ENCODE measurements at places on chromosomes 16 and 17.

GRCh38 chr17:47915776-47916398 lies 19.9 kb downstream of the SP2 start:
- DNase-seq: no peak

- DNase-seq: no peak
Measured at GRCh38 chr16:29653471-29653870, 9.6 kb upstream of the SPN start.

GRCh38 chr16:48590476-48590875 lies 19.5 kb downstream of the N4BP1 start:
- no peak for DNase-seq

DNA sequence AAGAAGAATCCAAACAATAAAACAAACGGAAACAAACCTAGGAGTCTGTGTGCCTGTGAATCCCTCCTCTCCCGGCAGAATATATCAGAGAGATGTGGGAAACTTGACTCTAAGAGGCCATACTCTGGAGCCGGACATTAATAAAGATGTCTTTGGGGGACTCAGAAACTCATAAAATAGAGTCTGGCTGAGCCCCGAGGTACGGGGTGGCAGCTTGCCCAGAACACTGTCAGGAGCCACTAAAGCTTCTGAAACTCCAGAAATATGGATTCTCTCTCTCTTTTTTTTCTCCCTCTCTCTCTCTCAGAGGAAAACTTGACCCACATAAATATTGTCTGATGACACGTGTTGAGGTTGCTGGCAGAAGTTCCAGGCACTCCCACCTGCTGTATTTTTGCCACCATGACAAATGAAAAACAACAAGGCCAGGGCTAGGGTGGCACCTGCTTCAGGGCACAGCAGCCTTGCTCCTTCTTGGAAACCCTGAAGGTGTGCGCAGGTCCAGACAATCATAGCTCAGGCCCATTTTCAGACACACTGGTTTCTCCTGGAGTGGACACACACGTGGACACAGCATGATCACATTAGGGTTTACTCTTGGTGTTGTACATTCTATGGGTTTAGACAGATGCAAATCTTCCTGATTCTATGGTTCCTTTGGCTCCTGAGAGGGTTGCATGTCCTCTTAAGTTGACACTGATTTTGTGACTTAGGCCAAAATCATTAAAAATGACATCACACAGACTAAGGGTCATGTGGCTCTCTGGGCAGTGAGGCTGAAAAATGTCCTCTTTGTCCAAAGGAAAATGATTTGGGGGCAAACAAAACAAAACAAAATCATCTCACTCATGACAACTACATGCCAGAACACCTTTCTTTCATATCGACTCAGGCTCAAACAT lies 282.6 kb upstream of the IRX3 start:
- DNase-seq: no peak

- peak; percentile 31 for DNase-seq
Measured at GRCh38 chr17:51640108-51640622, 379.8 kb downstream of the UTP18 start.

- DNase-seq: peak; percentile 45
Measured at GRCh38 chr16:995087-995486, 13.5 kb downstream of the SOX8 start.

GRCh38 chr16:83272843-83273242 lies 534.9 kb upstream of the HSBP1 start:
- no peak for DNase-seq

DNA sequence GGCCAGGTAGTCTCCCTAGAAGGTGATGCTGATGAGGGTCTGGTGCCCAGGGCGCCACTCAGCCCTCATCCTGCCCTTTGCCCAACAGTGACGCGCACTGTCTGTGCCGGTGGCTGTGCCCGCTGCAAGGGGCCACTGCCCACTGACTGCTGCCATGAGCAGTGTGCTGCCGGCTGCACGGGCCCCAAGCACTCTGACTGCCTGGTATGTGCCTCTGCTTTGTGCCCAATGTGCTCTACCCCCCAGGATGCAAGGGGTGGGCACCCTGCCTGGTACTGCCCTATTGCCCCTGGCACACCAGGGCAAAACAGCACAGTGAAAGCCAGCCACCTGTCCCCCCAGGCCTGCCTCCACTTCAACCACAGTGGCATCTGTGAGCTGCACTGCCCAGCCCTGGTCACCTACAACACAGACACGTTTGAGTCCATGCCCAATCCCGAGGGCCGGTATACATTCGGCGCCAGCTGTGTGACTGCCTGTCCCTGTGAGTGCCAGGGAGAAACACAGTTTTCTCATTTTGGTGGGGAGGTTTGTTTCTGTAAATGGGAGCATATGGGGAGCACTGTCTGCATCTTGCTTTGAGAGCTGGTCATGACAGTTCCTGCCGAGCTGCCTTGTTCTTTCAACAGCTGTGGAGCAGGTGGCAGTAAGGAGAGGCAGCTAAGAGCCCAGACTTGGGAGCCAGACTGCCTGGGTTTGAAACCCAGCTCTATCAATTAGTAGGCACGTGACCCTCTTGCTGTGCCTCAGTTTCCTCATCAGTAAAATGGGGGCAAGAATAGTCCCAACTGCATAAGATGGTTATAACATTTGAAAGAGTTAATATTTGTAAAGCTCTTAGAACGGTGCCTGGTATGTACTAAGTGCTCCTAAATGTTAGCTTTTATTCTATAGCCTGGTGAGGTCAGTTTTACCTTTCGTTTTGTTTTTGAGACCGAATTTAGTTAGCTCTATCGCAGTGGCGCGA lies 10.4 kb downstream of the ERBB2 start:
- DNase-seq: no peak

DNA sequence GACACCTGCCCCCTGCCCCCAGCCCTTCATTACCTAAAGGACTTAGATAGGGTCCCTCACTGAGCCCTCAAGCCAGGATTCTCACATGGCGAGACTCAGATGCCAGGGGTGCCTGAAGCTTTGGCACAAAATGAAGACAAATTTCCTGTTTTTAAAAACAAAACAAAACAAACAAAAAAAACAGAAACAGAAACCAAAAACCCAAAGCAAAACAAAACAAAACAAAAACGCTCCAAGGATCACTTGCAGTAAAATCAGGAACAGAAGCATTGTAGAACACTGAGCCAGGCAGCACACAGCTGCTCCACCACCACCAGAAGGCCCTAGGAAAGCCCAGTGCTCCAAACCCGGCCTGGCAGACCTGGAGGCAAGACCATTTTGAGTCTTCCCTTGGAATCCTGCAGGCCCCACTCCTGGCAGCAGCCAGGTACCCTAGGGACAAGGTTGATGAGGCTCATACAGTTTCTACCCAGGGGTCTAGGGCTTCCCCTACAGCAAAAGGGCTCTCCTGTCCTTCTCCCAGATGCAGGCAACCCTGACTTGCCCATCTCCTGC lies 20.8 kb downstream of the MYO18A start:
- no peak for DNase-seq

DNA sequence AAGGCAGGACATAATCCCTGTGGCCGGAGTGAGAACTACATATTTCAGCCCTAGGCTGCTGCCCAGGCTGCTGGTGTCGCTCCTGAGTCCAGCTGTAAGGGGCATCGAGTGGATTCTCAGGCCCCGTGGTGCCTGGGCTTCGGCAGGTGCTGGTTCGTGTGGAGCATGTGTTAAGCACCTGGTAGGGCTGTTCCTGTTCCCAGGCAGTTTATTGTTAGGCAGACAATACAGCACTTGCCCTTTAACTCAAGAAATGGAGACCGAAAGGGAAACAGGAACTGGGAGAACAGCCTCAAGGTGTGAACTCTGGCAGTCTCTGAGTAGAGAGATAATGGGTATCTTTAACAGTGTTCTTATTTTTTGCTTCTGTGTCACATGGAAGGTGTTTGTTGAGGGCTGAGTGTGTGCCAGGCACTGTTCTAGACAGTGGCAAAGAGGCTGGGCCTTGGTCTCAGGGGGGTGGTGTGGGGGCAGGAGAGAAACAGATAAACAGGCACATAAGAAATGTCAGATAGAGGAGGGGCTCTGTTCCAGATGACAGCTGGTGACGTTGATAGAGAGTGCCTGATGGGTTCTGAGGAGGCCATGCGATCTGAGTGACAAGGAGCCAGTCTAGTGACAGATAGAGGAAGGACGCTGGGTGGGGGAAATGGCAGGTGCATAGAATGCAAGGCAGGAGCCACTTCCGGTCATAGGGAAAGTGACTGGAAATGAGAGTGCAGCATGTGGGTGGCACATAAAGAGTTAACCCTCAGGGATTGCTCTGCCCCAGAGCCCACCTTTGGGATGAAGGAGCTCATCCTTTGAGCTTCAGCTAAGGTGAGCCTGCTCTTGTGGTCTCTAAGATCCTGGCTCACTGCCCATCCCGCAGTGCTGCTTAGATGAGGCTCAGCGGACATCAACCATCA lies 33.8 kb downstream of the EPN2 start:
- peak; percentile 5 for DNase-seq

DNA sequence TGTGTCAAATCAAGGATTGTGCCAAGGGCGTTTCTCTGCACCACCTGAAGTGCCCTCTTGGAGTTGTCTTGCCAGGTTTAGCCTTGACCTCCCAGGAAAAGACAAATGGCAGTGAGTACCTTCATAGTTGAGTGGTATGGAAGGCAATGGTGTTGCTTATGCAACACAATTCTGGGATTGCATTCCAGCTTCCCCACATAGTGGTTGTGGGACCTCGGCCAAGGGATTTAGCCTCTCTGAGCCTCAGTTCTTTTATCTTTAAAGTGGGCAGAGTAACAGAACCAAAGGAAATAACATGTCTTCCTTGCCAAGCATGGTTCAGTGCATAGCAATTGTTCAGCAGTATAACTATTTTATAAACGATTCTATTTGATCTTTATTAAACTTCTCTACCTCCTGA lies 49.4 kb downstream of the CCDC42 start:
- DNase-seq: no peak

DNA sequence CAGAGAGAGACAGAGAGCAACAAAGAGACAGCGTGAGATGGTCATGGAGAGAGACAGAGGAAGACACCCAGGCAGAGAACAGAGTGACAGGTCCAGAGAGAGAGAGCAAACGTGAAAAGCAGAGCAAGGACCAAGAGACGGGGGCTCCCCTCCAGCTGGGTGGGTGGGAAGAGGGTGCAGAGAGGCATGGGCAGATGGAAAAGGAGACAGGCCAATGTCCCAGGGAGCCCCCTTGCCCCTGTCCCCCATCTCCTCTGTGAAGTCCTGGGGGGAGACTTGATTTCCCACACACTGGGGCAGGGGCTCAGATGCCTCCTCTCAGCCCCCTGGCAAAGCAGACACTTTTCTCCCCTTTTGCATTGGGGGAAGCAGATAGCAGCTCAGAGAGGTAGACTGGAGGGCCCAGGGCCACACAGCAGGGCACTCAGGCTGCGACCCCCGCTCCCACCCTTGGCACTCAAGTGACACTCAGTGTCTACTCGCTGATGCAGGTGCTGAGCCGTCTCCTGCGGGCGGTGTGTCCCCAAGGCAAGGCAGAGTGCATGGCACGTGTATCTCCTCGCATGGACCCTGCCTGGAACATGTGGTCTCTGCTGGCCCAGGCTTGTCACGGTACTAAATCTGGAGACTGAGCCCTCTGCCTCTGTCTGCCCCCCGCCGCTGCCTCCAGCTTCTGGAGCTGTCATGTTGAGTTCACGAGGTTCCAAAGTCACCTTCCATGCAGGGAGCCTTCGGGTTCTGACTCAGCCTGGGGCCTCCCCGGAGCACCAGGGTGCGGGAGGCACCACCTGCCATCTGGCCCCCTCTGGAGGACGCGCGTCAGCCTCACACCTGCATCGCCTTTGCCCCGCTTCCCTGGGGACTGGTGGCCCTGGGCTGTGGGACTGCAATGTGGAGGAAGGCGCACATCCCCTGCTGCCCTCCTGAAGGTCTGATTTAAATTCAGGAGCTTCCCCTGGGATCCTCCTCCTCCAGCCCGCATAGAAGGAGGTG lies 215.9 kb upstream of the GSE1 start:
- DNase-seq: no peak

- DNase-seq: no peak
Measured at GRCh38 chr16:58187092-58187491, 10.8 kb downstream of the CSNK2A2 start.

DNA sequence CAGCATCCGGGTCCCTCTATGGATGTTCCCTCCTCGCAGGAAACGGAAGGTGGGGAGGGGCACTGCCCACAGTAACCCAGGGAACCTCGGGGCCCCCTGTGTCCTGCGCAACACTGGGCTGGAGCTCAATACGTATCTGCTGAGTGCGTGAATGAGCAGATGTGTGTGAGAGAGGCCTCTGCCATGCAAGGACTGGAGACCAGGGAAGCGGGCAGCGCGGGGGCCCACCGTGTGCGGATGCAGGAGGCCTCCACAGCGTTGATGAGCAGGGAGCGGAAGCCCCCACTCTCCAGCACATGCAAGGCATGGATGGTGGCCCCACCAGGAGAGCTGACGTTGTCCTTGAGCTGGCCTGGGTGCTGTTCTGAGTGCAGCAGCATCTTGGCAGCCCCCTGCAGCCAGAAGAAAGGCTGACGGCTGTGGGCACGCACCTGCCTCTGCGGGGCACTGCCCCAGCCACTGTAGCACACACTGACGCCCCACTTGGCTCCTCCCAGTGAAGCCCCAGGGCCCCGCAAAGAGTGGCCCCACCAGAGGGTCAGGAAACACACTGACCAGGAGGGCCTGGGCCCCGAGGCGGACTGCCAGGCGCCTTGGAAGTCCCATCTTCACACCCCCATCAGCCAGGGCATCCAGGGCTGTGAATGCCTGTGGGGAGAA lies 2.9 kb downstream of the PYCR1 start:
- no peak for DNase-seq

GRCh38 chr17:76523084-76524037 lies 14.1 kb downstream of the CYGB start:
- DNase-seq: peak; percentile 72

DNA sequence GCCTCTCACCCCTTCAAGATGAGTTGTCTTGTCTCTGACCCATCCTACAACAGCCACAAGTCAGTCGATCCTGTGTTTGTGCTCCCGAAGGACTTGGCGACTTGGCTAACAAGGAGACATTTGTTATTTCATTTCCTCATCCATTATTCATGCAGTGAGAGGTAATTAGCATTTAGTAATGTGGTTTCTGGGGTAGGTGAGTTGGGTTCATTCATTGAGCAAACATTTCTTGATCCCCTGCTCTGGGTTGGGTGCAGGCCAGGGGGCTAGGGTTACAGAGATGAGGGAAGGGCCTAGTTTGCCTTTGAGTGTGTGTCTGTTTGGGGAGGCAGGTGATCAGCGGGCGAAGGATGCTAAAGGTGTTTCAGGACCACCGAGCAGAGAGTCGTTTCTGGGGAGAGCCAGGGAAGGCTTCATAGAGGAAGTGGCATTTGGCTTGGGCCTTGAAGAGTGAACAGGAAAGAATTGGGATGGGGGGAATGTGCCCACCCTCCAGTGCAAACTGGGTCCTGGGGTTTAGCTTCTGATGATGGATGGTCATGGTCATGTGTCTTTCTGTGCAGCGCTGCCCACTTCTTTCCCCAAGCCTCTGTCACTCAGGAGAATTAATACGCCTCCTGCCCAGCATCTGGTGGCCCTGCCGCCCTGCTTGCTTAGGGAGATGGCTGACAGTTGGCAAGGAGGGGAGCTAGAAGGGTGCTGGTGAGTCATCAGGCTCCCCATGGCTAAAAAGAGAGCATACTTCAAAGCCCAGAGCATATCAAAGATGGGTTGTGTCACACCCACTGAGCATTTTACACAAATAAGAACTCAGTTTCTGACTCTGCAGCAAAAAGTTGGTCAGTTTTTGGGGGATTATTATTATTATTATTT lies 38.5 kb downstream of the MSI2 start:
- peak; percentile 94 for DNase-seq
